ENCODE measurements at places on chromosomes 6 and 20.
A peak's percentile ranks its signal among the peaks of the same experiment; 100 is the strongest.

DNA sequence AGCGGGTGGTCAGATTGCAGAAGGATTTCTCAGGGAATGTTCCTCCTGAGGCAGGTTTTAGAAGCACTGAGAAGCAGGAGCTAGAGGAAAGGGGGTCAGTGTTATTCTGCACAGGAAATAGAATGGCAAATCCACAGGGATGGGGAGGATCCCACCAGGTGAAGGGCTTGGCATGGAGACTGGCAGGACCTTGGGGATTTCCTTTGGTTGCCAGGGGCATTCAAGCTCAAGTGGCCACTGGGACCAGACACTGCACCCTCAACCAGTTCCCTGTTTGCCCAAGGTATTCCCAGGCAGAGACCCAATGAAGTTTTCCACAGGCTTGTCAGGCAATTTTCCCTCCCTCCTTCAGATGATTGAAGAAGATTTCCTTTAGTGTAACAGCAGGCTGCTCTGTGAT, 123.2 kb upstream of the KCNK16 start:
- DNase-seq = no peak

DNA sequence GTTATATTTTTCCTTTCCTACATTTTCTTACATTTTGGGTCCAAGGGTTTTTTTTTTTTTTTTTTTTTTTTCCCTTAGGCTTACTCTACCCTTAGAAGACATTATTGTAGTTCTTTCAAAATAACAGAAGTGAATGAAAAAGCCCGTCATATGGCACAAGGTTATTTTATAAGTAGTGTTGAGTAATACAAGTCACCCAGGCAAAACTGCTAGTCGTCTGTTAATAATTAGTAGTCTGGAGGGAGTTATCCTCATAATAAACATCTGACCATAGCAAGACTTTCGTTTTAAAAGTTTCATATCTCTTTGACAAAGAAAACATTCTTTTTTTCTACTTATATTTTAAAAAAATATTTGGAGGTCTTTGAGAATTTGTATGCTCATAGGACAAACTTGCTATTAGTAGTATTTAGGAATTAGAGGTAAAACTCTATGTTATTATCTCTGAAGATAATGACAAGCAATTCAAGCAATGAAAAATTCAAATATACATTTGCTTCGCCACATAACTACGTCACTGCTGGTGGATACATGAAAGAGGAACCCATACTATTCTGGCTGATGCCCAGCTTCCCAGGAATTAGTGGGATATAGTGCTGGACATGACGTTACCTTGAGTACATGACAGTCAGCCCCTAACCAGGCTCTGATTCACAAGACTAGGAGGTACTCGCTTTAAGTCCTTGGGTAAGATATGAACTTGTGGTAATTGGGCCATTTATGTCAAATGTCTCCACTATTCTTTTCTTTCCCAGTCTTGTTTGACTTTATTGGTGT, 532.8 kb downstream of the GRIK2 start:
- DNase-seq = no peak

DNA sequence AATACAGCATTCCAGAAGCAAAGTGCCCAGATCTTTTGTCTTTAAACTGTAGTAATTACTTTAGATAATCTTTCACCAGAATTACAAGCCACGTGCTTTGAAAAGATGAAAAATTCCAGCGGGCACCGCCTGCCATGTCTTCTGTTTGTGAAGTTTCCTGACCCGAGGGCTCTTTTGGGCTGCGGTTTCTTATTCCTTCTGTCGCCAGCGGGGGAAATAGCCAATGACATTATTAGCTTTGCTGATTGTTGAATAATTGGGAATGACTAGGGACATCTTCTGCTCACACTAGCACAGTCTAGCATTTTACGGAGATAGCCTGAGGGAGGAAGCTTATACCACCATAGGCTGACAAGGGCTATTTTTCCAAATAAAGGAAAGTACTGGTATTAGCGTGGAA, 124.7 kb downstream of the SAMD5 start:
- no peak for DNase-seq

DNA sequence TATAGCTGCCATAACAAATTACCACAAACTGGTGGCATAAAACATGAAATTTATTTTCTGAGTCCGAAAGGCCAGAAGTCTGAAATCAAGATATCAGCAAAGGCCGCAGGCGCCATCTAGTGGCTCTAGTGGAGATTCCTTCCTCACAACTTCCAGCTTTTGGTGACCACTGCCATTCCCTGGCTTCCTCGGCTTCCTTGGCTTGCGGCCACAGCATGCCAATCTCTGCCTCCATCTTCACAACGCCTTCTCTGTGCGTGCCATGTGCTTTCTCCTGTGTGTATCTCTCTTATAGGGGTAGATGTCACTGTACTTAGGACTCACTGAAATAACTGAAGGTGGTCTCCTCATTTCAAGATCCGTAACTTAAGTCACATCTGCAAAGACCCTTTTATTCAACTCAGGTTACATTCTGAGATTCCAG, 5.4 kb upstream of the PLAGL1 start:
- peak; percentile 75 for DNase-seq

Measured in kidney capillary endothelial cell (primary cell).